ENCODE measurements at places on chromosomes 13 and 19. TPM values are rescaled to one million over a fixed set of nuclear protein-coding genes. Genes with fewer than 3 reads are reported as not detected.
A peak's percentile ranks its signal among the peaks of the same experiment; 100 is the strongest.

DNA sequence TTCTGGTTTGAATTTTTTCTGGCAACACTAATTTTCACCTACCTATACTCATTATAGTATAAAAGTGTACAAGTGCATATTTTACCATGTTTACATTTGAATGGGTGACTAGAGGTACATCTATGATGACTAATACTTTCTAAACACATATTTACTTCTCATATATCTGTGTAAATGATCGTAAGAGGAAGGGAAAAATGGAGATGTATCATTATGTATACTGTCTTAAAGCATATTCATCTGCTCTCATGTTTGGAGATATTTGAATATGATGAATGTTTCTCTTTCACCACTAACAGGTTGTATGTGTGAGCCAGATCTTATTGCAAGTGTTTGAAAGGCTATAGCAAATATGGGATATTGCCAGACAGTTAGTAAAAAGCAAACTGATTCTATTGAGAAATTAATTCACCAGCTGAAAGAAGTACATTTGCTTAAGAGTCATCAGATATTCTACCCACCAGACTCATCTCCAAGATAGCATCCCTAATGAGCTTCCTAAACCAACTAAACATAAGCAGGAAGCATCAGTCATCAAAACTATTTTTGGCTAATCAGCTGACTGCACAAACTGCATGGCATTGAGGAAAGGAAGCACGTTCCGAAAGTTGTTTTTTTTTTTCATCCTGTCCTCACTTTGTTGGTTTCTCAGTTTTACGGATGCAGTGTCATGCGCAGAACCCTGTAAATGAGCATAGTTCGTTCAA, 738.2 kb downstream of the GPC5 start:
- H3K36me3 ChIP-seq = no peaks in the 10 kb centered on the region
- no peak overlapping the region for H3K27ac ChIP-seq
- no peaks in the 10 kb centered on the region for H3K27me3 ChIP-seq

- H3K4me3 ChIP-seq = no peak overlapping the region
- H3K4me1 ChIP-seq = no peaks in the 10 kb centered on the region
- H3K27me3 ChIP-seq = no peaks in the 10 kb centered on the region
- H3K27ac ChIP-seq = no peak overlapping the region
- no peaks in the 10 kb centered on the region for H3K36me3 ChIP-seq
Measured at GRCh38 chr13:110850840-110851239, 64.0 kb downstream of the ANKRD10 start.

GRCh38 chr13:80555796-80556678, 215.1 kb upstream of the SPRY2 start:
- DNase-seq = no peak
- no peaks in the 10 kb centered on the region for H3K27me3 ChIP-seq
- H3K4me3 ChIP-seq = no peak overlapping the region
- H3K36me3 ChIP-seq = no peaks in the 10 kb centered on the region
- H3K4me1 ChIP-seq = peaks cover 2% of the 10 kb centered on the region

- H3K27ac ChIP-seq = no peak overlapping the region
- H3K4me3 ChIP-seq = no peak overlapping the region
- no peaks in the 10 kb centered on the region for H3K4me1 ChIP-seq
Measured at GRCh38 chr13:49828453-49828852, 36.0 kb upstream of the KPNA3 start.

DNA sequence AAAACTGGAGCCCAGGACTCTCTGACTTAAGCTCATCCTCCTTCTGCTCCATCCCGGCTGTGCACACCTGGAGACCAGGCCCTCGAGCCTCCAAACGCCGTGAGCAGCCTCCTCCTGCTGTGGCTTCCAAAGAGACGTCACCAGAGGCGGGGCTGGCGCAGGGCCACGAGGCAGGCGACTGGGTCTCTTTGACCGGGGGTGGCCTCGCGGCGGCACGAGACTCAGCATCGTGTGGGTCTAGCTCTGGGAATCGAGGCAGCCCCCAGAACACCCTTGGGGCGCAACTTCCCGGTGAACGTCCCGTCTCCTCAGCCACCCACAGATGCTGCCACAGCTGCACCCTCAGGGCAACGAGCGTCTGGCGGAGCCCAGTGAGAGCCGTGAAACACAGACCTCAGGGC, 22.8 kb downstream of the RASA3 start:
- peak; percentile 65 for DNase-seq
- H3K4me3 ChIP-seq = no peak overlapping the region
- H3K36me3 ChIP-seq = no peaks in the 10 kb centered on the region
- peak overlapping the region; percentile 81 for H3K27ac ChIP-seq
- no peaks in the 10 kb centered on the region for H3K27me3 ChIP-seq

GRCh38 chr13:44373601-44374347, at the start of gene SERP2:
TSS of gene SERP2 (plus strand) at chr13:44373824. CDS start at chr13:44374026, 202 bp downstream.
- DNase-seq = peak; percentile 62
- no peak within 1 kb of the TSS for H3K27ac ChIP-seq
- peaks cover 2% of the 10 kb centered on the region for H3K27me3 ChIP-seq
- H3K4me1 ChIP-seq = no peaks in the 10 kb centered on the region

- H3K4me3 ChIP-seq = no peak overlapping the region
- DNase-seq = no peak
- peaks cover 4% of the 10 kb centered on the region for H3K27me3 ChIP-seq
- H3K27ac ChIP-seq = no peak overlapping the region
- H3K36me3 ChIP-seq = no peaks in the 10 kb centered on the region
Measured at GRCh38 chr13:20359335-20359734, 127.2 kb upstream of the GJB6 start.

- H3K27ac ChIP-seq = no peak overlapping the region
- H3K4me3 ChIP-seq = no peak overlapping the region
- DNase-seq = no peak
Measured at GRCh38 chr13:38952827-38953226, 37.8 kb downstream of the STOML3 start.

DNA sequence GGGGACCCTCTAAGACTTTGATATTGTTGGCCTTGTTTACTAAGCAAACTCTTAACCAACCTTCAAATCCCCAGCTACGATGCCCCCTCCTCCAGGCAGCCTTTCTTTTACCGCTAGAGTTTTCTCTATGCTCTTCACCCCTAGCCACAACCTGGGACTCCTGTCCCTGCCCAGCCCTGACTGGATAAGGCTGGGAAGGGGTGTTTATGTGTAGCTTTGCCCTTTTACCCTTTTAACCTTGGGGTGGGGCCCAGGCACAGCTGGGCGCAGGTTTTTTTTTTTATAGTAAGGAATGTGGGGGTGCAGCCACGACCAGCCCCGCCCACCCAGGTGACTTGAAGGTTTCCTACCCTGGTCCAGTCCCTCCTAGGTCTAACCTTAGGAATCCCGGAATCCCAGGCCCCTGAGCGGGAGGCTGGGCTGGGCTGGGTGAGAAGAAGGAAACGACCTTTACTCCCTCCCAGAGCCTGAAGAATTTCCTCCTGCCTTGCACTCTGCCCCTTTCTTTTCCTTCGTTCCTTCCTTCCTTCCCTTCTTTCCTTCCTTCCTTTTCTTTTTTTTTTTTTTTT, 12.2 kb downstream of the TJP3 start:
- H3K4me3 ChIP-seq = no peak overlapping the region
- H3K27me3 ChIP-seq = peaks cover 53% of the 10 kb centered on the region
- no peak for DNase-seq
- no peaks in the 10 kb centered on the region for H3K36me3 ChIP-seq
- H3K4me1 ChIP-seq = no peaks in the 10 kb centered on the region

- peaks cover 7% of the 10 kb centered on the region for H3K4me1 ChIP-seq
- H3K4me3 ChIP-seq = no peak overlapping the region
- no peak overlapping the region for H3K27ac ChIP-seq
- H3K27me3 ChIP-seq = no peaks in the 10 kb centered on the region
- no peak for DNase-seq
Measured at GRCh38 chr13:43374621-43375020, 351.2 kb downstream of the DNAJC15 start.

DNA sequence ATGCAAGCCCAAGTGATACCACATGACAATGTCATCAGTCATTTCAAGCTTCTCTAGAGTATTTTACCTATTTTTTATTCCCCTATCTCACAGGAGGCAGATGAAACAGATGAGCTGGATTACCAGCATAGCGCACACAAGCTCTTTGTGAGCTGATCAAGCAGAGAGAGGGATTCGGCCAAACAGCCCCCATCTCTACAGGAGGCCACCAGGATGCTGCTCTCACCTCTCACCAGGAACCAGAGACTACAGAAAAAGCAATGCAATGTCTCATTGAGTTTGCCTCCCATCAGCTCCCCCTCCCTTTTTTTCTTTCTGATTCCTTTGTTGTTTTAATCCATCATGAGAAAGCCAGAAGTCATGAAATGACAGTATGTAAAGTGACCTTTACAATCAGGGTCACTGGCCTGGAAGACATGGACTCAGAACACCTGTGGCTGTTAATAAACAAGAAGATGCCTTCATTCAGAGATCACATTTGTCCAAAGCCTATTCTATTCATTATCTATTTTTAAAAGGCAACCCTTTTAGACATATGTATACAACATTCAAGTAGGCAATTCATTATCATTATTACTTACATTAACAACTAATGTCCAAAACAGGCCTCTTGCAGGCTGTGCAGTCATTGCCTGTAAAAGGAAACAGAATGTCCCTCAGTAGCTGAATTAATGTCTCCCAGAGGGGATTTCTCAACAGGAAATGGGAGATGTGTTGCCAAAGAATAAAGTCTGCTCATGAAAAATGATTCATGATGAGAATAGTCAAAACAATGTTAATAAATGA, 656.6 kb downstream of the TBC1D4 start:
- no peak overlapping the region for H3K27ac ChIP-seq
- no peaks in the 10 kb centered on the region for H3K4me1 ChIP-seq
- no peaks in the 10 kb centered on the region for H3K27me3 ChIP-seq
- no peak overlapping the region for H3K4me3 ChIP-seq
- DNase-seq = no peak

Gene APLP1
- 0.71 TPM for total RNA-seq

Gene C19orf73
- 1.6 TPM for total RNA-seq

Gene FBN3
- 0.02 TPM for total RNA-seq

Gene GPR18
- not detected for total RNA-seq

Gene CPAMD8
- total RNA-seq = 8.2 TPM

Gene GPR42
- not detected for total RNA-seq
